Caudate nucleus (tissue), 63 donors: ENCODE measurements at places on chromosomes 6 and 20.

- DNase-seq: no peak
Observed at GRCh38 chr6:143229400-143229799, 168.7 kb downstream of the AIG1 start.

DNA sequence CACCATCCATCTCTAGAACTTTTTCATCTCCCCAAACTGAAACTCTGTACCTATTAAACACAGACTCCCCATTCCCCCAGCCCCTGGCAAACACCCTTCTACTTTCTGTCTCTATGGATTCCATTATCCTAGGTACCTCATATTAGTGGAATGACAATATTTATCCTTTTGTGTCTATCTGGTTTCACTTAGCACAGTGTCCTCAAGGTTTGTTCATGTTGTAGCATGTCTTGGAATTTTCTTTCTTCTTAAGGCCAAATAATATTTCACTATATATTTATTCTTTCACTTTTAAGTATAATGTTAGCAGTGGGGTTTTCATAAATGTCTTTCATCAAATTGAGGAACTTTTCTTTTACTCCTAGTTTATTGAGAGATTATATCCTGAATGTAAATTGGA, 56.8 kb upstream of the DSP start:
- DNase-seq: no peak

- no peak for DNase-seq
Observed at GRCh38 chr6:147991961-147992360, 350.7 kb upstream of the SASH1 start.

- DNase-seq: no peak
Observed at GRCh38 chr20:8964959-8965562, 103.8 kb upstream of the PLCB4 start.
